ENCODE measurements at places on chromosomes 3 and 15. TPM values are rescaled to one million over a fixed set of nuclear protein-coding genes. Genes with fewer than 3 reads are reported as not detected.

Gene CPNE9
- not detected for total RNA-seq

DNA sequence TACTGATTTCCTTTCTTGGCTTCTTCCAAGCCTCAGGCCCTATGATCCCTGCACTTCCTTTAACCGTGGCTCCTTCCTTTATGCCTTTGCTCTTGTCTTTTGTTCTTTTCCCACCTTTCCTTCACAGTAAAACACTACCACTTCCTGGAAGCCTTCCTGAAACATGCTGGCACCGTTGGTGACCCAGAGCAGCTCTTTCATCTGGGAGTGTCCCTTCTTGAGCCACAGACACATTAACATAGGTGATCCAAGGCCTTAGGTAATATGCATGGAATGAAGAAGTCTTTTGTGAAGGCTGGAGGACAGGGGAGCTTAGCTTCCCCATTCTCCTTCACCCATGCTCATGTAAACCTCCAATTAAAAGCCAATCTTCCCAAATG is 39.4 kb downstream of the AMOTL2 start:
- H3K36me3 ChIP-seq, result no peaks in the 10 kb centered on the region
- no peaks in the 10 kb centered on the region for H3K4me1 ChIP-seq
- no peak overlapping the region for H3K4me3 ChIP-seq

Gene ACP3
- not detected for total RNA-seq

GRCh38 chr15:58070801-58071418 is 5.4 kb upstream of the ALDH1A2 start:
- H3K36me3 ChIP-seq, result no peaks in the 10 kb centered on the region
- H3K4me3 ChIP-seq, result no peak overlapping the region
- H3K4me1 ChIP-seq, result peaks cover 6% of the 10 kb centered on the region

- no peak overlapping the region for H3K27ac ChIP-seq
- no peaks in the 10 kb centered on the region for H3K36me3 ChIP-seq
- no peaks in the 10 kb centered on the region for H3K4me1 ChIP-seq
- DNase-seq, result no peak
- H3K4me3 ChIP-seq, result no peak overlapping the region
Measured at GRCh38 chr3:78090382-78090781, 1050.5 kb downstream of the ROBO2 start.

GRCh38 chr15:30043211-30043655 is 39.5 kb upstream of the GOLGA8J start:
- H3K4me3 ChIP-seq, result no peak overlapping the region
- no peaks in the 10 kb centered on the region for H3K36me3 ChIP-seq
- no peak overlapping the region for H3K27ac ChIP-seq
- H3K4me1 ChIP-seq, result no peaks in the 10 kb centered on the region

- peak overlapping the region; percentile 74 for H3K27ac ChIP-seq
- no peak for DNase-seq
- no peak overlapping the region for H3K4me3 ChIP-seq
Measured at GRCh38 chr15:60704717-60705116, 225.8 kb upstream of the ICE2 start.

Gene MESP2
- not detected for total RNA-seq

Data from T-cell (primary cell).